ENCODE measurements at places on chromosomes 6 and 20. TPM values are rescaled to one million over a fixed set of nuclear protein-coding genes. Genes with fewer than 3 reads are reported as not detected.

Gene TSPO2
- not detected for total RNA-seq

Gene LHFPL5
- not detected for total RNA-seq

Gene SCRT2
- not detected for total RNA-seq

Gene GPSM3
- 289 TPM for total RNA-seq

Gene CRISP2
- total RNA-seq, result not detected

DNA sequence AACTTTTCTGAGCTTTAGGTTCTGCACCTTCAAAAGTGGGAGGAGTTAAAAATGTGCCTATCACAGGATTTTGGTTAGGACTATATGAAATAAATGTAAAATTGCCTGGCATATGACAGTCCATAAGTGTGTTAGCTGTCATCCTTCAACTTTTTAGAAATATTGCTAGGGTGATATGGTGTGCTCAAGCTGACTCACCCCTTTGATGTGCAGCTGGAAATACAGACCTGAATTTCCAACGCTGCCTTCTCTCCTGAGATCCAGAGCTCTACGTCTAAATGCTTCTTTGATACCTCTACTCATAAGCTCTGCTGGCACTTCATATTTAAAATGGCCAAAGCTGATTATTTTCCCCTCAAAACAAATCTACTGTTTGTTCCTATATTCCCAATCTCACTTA, 2.7 kb downstream of the SLC35B3 start:
- H3K4me3 ChIP-seq, result no peak overlapping the region
- no peaks in the 10 kb centered on the region for H3K27me3 ChIP-seq
- no peak for DNase-seq

DNA sequence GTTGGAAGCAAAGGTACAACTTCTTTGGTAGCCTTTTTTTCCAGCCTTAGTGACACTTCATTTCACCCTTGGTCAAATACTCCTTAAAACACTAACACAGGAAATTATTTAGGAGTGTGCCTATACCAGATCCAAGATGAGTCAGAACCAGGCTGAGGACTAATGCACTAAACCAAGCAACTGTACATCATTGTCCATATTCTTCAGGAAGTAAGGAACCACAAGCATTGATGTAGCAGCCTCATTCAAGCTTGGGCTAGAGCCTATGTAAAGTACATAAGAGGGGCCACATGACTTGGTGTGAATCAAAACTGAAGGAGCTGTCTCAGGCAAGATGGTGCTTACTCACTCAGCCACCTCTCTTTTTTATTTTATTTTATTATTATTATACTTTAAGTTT, 20.7 kb upstream of the ADGB start:
- no peaks in the 10 kb centered on the region for H3K4me1 ChIP-seq
- no peaks in the 10 kb centered on the region for H3K36me3 ChIP-seq
- no peak for DNase-seq
- H3K4me3 ChIP-seq, result no peak overlapping the region
- no peak overlapping the region for H3K27ac ChIP-seq
- no peaks in the 10 kb centered on the region for H3K27me3 ChIP-seq

DNA sequence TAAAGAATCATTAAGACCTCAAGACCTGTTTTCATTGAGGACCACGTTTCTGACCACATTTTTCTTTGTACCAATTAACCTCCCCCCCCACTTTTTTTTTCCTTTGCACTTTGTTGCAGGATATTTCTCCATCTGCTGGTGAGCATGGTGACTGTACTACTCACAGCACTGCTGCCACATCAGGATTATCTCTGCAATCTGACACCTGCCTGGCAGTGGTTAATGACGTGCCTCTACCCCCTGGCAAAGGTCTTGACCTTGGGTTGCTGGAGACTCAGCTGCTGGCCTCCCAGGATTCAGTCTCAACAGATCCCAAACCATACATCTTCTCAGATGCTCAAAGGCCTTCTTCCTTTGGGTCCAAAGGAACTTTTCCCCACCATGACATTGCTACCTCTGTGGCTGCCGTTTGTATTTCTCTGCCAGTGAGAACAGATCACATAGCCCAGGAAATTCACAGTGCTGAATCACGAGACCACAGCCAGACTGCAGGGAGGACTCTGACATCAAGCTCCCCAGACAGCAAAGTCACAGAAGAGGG, 46.6 kb upstream of the EDN3 start:
- H3K36me3 ChIP-seq, result peaks cover 75% of the 10 kb centered on the region
- peak; percentile 67 for DNase-seq
- peaks cover 68% of the 10 kb centered on the region for H3K4me1 ChIP-seq
- peak overlapping the region; percentile 46 for H3K4me3 ChIP-seq
- peak overlapping the region; percentile 91 for H3K27ac ChIP-seq

DNA sequence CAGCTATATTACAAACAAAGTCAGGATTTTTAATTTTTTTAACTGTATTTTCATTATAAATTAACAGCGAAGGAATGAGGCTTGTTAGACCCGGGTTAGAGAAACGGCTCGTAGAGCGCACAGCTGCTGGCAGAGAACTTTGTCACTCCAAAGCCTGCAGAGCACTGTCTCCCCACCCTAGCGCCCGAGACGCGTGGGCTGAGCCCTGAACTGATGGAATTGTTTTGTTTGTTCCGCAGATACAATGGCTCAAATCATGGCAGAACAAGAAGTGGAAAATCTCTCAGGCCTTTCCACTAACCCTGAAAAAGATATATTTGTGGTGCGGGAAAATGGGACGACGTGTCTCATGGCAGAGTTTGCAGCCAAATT, 810 bp downstream of the LAMP5 start:
- H3K27ac ChIP-seq, result no peak overlapping the region
- no peak for DNase-seq
- H3K4me1 ChIP-seq, result no peaks in the 10 kb centered on the region
- H3K4me3 ChIP-seq, result no peak overlapping the region
- no peaks in the 10 kb centered on the region for H3K36me3 ChIP-seq

- H3K4me1 ChIP-seq, result peaks cover 3% of the 10 kb centered on the region
- H3K4me3 ChIP-seq, result no peak overlapping the region
- no peak overlapping the region for H3K27ac ChIP-seq
- no peak for DNase-seq
- no peaks in the 10 kb centered on the region for H3K27me3 ChIP-seq
- no peaks in the 10 kb centered on the region for H3K36me3 ChIP-seq
These were observed 136.9 kb downstream of the FOXO3 start for GRCh38 chr6:108697561-108698161.

DNA sequence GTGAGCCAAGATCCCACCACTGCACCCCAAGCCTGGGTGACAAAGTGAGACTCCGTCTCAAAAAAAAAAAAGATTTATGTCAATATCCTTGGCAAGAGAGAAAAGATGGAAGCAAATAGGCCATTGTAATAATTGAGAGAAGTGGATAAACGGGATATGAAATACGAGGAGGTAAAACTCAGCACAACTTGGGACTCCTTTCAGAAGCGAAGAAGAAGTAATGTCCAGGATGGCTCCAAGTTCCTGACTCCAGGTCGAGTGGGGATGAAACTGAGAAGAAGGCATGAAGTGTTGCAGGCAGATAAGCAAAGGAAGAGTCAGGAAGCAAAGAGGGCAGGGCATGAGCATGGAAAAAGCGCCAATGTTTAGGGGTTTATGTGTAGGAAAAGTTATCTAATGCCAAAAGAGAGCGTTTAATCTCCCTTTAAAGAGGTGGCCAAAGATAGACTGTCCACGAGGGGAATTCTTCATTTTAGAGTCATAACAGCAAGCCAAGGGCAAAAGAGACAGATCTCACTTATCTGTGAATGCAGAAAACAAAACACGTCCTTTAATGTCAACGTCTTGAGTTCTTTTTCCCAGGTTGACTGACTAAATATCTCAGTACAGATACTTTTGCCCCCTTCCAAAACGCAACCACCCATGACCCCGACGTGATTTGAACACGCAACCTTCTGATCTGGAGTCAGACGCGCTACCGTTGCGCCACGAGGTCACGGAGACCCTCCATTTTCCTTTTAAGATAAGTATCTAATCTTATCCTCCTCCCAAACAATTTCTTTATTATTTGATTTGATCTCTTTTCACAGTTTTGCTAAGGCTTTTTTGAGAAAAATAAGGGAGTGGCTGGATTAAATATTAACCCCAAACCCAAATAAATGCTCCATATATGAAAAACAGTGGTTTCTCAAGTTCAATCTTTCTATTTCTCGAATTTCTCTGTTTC, 46.3 kb upstream of the BTN3A2 start:
- no peak for DNase-seq
- H3K4me3 ChIP-seq, result no peak overlapping the region
- no peak overlapping the region for H3K27ac ChIP-seq
- H3K36me3 ChIP-seq, result no peaks in the 10 kb centered on the region

- no peaks in the 10 kb centered on the region for H3K4me1 ChIP-seq
- no peak overlapping the region for H3K4me3 ChIP-seq
- no peaks in the 10 kb centered on the region for H3K27me3 ChIP-seq
- DNase-seq, result no peak
- no peak overlapping the region for H3K27ac ChIP-seq
These were observed 117.4 kb downstream of the RFX6 start for GRCh38 chr6:116994447-116994846.

DNA sequence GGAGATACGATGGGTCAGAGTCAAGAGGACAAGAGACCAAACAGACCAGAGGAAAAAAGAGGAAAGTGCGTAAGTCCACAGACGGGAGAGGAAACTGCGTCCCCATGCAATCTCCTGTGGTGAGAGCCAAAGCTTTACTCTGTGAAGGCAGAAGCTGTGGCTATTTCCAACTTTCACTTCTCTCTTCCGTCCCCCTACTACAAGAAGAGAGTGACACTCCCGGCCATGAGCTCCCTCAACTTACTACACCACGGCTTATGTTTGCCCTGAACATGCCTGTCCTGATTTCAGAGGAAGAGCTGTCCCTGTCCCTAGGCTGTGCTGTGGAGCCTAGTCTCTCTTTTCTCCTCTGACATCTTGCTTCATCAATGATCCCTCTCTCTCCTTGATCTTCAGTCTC, 11.5 kb upstream of the SSR1 start:
- no peaks in the 10 kb centered on the region for H3K4me1 ChIP-seq
- no peak for DNase-seq
- no peak overlapping the region for H3K27ac ChIP-seq
- no peak overlapping the region for H3K4me3 ChIP-seq

DNA sequence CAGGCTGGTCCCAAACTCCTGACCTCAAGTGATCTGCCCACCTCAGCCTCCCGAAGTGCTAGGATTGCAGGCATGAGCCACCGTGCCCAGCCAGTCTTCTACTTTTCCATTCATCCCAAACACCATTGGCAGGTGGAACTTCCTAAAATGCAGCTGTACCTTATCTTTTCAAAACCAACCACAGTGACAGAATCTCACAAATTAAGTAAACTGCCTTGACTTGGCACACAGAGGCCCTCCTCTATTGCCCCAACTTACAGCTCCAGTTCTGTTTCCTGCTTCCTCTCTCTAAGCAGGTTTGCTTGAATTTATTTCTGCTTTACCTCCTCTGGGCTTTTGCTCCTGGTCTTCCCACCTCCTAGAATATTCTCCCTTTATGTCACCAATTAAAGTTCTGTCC, 7.6 kb downstream of the MYB start:
- no peak overlapping the region for H3K4me3 ChIP-seq
- H3K36me3 ChIP-seq, result peaks cover 54% of the 10 kb centered on the region
- H3K27me3 ChIP-seq, result no peaks in the 10 kb centered on the region

- no peaks in the 10 kb centered on the region for H3K27me3 ChIP-seq
- no peak overlapping the region for H3K4me3 ChIP-seq
- H3K36me3 ChIP-seq, result no peaks in the 10 kb centered on the region
- DNase-seq, result no peak
- H3K4me1 ChIP-seq, result peaks cover 47% of the 10 kb centered on the region
- no peak overlapping the region for H3K27ac ChIP-seq
These were observed 10.5 kb upstream of the FAM83C start for GRCh38 chr20:35302421-35303335.

DNA sequence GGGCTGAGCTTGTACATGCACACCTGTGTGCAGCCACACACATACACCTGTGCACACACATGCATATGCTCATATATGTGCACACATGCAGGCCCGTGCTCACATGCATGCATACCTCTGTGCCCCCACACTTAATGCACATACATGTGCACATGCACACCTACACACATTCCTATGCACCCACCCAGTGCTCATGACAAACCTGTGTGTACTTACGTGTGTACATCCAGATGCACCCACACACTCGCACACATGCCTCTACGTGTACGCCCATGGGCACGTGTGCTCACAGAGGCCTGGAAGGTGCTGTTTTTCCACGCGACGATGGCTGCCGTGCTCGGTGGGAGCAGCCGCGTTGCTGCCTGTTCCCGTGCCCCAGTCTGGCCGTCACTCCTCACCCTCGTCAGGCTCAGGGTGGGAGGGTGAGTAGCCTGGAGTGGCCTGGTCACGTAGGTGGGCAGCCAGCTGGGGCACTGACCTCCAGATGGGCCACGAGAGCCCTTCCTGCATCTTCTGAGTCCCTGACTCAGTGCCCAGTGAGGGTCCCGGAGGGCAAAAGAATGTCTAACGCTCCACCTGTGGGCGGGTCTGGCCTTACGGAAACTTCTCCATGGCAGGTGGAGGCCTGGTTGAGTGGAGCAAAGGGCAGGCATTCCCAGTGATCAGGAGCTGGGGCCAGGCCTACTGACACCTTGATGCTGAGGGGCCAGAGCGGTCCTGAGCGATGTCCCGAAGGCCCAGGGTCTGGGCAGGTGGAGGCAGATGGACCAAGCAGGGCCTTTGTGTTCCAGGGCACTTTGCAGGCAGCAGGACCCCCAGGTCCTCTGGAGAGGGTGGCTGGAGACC, 8.0 kb upstream of the GATA5 start:
- no peak overlapping the region for H3K27ac ChIP-seq
- peaks cover 51% of the 10 kb centered on the region for H3K27me3 ChIP-seq
- DNase-seq, result no peak
- no peaks in the 10 kb centered on the region for H3K36me3 ChIP-seq

DNA sequence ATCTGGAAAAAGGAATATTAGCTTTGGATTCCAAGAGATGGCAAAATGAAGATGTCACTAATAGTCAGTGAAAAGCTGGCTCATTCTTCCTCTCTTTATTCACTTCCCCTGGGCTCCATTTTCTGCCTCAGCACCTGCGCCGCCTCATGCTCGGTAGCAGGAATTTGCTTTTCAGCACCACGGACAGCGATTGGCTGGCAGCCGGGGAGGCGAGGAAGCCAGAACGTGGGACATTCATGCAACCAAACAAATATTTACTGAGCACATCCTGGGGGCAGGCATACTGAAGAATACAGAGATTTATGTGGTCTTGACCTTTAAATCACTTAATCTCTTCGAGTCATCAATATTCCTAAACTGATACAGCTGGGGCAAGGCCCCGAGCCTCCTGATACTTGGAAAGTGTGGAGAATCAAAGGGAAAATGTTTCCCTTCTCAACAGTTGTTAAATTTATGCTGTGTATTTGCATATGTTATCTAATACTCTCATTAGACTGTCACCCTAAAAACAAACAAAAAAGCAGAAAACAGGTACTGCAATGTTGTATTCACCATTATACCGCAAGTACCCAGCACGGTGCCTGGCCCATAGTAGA, 12.1 kb upstream of the PDYN start:
- H3K4me3 ChIP-seq, result no peak overlapping the region
- DNase-seq, result peak; percentile 69
- no peak overlapping the region for H3K27ac ChIP-seq
- peaks cover 10% of the 10 kb centered on the region for H3K27me3 ChIP-seq
- no peaks in the 10 kb centered on the region for H3K4me1 ChIP-seq
- H3K36me3 ChIP-seq, result no peaks in the 10 kb centered on the region

GRCh38 chr20:717832-718231, 42.2 kb upstream of the SCRT2 start:
- H3K27ac ChIP-seq, result no peak overlapping the region
- no peak for DNase-seq
- H3K36me3 ChIP-seq, result no peaks in the 10 kb centered on the region
- H3K27me3 ChIP-seq, result peaks cover 12% of the 10 kb centered on the region

Data from activated CD4-positive, alpha-beta memory T cell treated with anti-CD3 and anti-CD28 coated beads, Interleukin-2, amount 10 ng/mL, durations not matched to agents 7 days and 5 days (primary cell).